Stimulated activated CD4-positive, alpha-beta T cell treated with anti-CD3 and anti-CD28 coated beads, Interleukin-12 subunit alpha, Interleukin-12 subunit beta, amount 100 ng/mL, for 48 hours (primary cell): ENCODE measurements at places on chromosomes 16 and 17.

DNA sequence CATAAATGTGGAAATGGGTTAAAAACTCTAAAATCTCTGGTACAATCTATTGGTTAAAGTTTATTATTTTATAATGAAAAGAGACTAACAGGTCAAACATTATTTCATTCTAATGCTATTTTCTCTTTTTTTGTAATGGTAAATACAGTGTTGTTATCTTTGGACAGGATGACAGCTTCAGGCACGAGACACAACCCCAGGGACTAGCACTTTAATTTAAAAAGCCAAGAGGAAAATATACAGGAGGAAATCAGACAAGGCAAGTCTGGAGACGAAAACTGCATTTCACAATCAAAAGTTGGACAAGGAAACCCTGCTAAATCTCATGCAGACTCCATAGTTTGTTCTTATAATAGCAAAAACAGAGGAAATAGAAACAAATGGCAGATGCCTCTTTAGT, 589.1 kb upstream of the CDH8 start:
- DNase-seq, result no peak

GRCh38 chr16:85353839-85354685, 241.8 kb upstream of the CIBAR2 start:
- no peak for DNase-seq

- no peak for DNase-seq
These were observed 9.6 kb downstream of the ERBB2 start for GRCh38 chr17:39709319-39709997.

- no peak for DNase-seq
These were observed 750 bp upstream of the GSDMB start for GRCh38 chr17:39919087-39919683.

DNA sequence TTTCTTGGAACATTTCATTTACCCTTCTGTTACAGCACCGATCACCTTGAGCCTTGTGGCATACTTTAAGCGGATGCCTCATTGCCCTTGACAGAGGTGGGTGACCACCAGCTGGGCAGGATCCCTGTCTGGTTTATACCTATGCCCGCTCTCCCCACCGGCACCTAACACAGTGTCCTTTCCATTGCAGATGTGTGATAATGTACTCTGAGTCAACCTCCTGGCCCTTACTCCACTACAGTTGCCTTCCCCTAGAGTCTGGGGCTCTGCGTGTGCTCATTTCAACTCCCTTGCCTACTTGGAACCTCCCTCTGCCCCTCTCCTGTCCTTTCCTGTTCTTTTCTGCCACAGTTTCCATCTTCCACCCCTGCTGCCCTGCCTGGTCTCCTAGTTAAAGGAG, 60.2 kb upstream of the MED13 start:
- DNase-seq, result no peak

GRCh38 chr16:28983644-28984043, 1.2 kb upstream of the LAT start:
- DNase-seq, result no peak

GRCh38 chr17:48544349-48545021, 424 bp downstream of the HOXB2 start:
- DNase-seq, result no peak

GRCh38 chr17:19003543-19004420, 782 bp downstream of the FAM83G start:
- DNase-seq, result peak; percentile 44

DNA sequence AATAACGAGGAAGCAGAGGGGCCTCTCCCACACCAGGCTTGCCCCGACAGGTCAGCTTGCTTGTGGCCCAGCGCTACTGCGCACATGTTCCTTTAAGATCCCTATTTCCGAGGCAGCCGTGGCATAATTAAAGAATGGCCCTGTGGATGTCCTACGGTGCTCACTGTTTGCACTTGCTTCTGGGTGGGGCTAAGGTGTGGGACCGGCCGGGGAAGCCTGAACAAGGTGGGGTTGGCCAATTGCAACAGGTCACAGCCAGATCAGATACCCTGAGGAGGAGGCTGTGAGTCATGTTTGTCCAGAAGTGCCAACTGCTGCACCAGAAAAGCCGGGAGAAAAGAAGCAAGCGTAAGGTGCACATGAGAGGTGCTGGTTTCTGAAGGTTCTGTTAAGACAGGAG, 158.5 kb upstream of the CACNG5 start:
- DNase-seq, result no peak

- DNase-seq, result no peak
These were observed 457.6 kb upstream of the ZFHX3 start for GRCh38 chr16:73505577-73505976.

- no peak for DNase-seq
These were observed 23.5 kb upstream of the NXPH3 start for GRCh38 chr17:49552070-49552751.
